ENCODE measurements at places on chromosomes 3 and 15.

DNA sequence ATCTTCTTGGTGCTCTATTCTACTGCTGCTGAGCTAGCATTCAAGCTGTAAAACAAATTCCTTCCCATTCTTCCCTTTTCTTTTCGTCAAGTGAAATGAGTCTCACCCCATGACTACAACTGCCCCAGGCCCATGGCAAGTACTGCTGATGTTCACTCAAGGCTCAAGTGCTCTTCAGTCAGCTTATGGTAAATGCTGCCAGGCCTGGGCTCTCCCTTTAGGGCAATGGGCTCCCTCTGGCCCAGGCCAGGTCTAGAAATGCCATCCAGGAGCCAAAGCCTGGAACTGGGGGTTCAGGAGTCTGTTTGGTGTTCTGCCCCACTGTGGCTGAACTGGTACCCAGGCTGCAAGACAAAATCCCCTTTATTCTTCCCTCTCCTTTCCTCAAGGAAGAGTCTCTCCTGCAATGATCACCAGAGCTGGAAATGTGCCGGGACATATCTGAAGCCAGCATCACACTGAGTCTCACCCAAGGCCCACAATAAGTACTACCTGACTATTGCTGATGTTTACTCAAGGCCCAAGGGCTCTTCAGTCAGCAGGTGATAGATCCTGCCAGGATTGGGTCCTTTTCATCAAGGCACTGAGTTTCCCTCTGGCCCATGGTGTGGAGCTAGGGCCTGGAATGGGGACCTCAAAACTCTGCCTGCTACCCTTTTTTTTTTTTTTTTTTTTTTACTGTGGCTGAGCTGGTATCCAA lies 205.0 kb upstream of the STAC start:
- no peak for DNase-seq

DNA sequence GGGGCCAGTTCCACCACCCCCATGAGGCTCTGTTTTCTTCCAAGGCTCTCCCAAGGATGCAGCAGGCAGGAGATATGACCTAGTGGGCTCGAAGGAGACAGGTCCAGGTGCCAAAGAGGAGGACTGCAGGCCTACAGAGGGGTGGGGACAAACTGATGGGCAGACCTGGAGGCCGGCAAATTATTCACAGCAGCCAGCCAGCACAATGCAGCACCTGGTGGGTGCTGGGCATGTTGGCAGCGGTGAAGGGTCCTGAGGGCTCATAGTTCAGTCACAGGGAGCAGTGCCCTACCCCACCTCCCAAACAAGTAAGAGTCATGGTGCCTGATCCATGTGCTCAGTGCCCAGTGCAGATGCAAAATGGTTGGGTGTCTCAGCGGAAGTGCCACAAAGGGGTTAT lies 171.7 kb downstream of the ABHD5 start:
- no peak for DNase-seq

DNA sequence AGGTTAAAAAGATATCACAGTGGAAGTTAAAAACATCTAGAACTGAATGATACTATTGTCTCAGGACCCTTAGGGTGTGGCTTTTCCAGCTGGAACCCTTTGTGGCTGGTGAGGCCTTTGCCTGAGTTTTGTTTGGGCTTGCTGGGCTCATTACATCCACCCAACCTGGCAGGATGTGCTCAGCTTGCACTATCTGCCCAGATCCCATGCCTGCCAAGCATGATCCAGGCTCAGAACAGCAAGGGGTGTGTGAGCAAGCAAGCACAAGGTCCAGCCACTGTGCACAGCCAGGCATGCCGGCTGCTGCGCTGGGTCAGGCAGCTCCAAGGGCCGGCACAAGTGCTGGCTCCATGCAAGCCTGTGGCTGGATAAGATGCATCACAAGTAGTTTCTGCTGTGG lies 512.7 kb upstream of the CDIN1 start:
- DNase-seq = no peak

GRCh38 chr15:61050844-61051568 lies 178.1 kb downstream of the RORA start:
- no peak for DNase-seq

DNA sequence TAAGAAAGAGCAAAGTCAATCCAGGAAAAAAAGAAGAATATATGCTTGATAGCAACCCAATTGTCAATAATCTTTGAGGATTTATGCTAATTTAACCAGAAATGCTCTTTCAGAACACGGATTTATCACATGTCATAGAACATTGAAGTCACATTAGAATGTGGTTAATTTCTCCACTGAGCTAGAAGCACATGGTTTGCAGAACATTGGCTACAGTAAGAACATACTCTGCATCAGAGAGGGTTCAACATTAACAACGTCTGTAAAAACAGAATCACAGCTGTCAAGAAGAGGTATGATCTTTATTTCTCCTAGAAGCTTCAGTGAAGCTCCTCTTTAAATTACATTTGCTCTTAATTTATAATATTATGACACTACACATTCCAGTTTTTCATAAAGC lies 619.7 kb upstream of the AGTR1 start:
- no peak for DNase-seq

GRCh38 chr3:186953011-186953487 lies 22.7 kb downstream of the ST6GAL1 start:
- DNase-seq = no peak

DNA sequence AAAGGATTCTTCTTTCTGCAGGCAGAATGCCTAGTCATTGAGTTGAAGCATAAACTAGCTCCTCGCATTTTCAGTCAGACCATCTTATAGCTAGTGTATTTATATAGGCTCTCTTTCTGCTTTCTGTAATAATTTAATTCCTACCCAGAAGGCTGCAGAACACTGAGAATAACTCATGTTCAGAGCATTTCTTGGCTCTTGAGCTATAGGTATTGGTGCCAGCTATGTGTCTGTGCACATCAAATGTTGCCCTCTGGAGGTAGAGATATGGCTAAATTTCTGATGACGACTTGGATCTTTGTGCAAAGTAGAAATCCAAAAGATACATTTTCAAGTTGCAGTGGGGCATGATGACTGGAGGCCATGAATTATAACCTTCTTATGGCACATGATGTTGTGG lies 336.2 kb upstream of the TPM1 start:
- DNase-seq = no peak

DNA sequence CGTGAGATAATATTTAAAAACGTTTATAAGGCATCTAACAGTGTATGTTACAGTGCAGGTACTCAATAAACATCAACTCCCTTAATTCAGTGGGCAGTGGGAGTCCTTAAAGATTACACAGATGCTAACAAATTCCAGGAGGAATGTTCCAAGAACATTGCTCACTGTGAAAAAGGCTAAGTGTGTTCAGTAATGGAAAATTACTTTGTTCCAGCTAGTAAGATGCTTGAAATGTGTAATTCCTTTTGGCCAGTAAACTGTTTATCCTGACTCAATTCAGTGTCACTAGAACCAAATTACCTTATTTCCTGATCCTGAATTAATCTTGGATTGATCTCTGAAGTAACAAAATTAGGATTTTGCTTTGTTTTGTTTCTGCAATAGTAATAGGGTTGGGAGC lies 54.2 kb upstream of the SEMA6D start:
- DNase-seq = no peak

- no peak for DNase-seq
Measured at GRCh38 chr3:150300852-150301517, 107.1 kb upstream of the TSC22D2 start.

DNA sequence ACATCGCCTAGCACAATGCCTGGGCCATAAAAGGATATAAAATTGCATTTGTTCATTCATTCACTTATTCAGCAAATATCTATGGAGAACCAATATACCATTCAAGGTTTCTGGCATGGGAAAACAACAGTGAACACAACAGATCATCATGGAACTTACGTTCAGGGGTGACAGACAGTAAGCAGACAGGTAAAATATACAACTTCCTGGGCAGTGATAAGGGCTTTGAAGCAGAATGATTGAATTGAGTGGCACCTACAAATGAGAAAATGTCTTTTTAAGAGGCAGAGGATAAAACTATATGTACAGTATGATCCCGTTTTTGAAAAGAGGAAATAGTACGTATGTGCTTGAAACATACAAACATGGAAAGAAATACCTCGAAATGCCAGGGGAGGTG lies 39.2 kb downstream of the CMTM7 start:
- DNase-seq = no peak

GRCh38 chr15:65287520-65287855 lies 805 bp upstream of the PARP16 start:
- DNase-seq = no peak

GRCh38 chr3:111073218-111073617 lies 1.6 kb downstream of the NECTIN3 start:
- no peak for DNase-seq

Measured in activated CD4-positive, CD25-positive, alpha-beta regulatory T cell treated with anti-CD3 and anti-CD28 coated beads, Interleukin-2, amount 50 U/mL, for 72 hours (primary cell).